ENCODE measurements at places on chromosomes 3 and 15. TPM values are rescaled to one million over a fixed set of nuclear protein-coding genes. Genes with fewer than 3 reads are reported as not detected.

- H3K27ac ChIP-seq: no peak overlapping the region
- no peak overlapping the region for H3K4me3 ChIP-seq
- no peaks in the 10 kb centered on the region for H3K4me1 ChIP-seq
- no peak for DNase-seq
- H3K27me3 ChIP-seq: no peaks in the 10 kb centered on the region
- peaks cover 30% of the 10 kb centered on the region for H3K36me3 ChIP-seq
Measured at GRCh38 chr3:129878355-129878754, 15.2 kb downstream of the TMCC1 start.

LRRC3B gene
- total RNA-seq: not detected

DNA sequence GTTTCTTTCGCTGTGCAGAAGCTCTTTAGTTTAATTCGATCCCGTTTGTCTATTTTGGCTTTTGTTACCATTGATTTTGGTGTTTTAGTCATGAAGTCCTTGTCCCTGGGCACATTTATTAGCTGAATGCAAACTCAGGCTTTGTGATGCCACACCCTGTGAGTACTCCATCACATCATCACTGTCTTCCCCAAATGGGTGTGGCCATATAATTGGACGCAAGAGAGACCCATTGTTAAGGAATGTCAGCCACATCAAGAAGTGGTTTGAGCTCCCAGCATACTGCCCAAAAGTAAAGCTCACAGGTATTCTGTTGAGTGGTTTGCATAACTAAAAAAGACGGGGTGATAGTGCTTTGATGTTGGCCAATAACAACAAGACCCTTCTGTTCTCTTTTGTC, 245.7 kb downstream of the SV2B start:
- no peaks in the 10 kb centered on the region for H3K27me3 ChIP-seq
- no peaks in the 10 kb centered on the region for H3K36me3 ChIP-seq
- no peak overlapping the region for H3K27ac ChIP-seq
- no peak overlapping the region for H3K4me3 ChIP-seq
- no peaks in the 10 kb centered on the region for H3K4me1 ChIP-seq

TMC3 gene
- total RNA-seq: not detected

P2RY12 gene
- total RNA-seq: not detected

CIDEC gene
- not detected for total RNA-seq

- DNase-seq: peak; percentile 44
- peak overlapping the region; percentile 56 for H3K4me3 ChIP-seq
- peaks cover 43% of the 10 kb centered on the region for H3K4me1 ChIP-seq
- H3K36me3 ChIP-seq: no peaks in the 10 kb centered on the region
- H3K27me3 ChIP-seq: no peaks in the 10 kb centered on the region
Measured at GRCh38 chr3:64266065-64266931, 41.0 kb upstream of the PRICKLE2 start.

B3GALNT1 gene
- total RNA-seq: 23.1 TPM

GRCh38 chr3:122957707-122958689, 69.6 kb downstream of the SEMA5B start:
- no peaks in the 10 kb centered on the region for H3K36me3 ChIP-seq
- no peaks in the 10 kb centered on the region for H3K4me1 ChIP-seq
- no peak for DNase-seq
- H3K27me3 ChIP-seq: 0 out of 2 replicates have a peak, but pooled peaks cover 12% of the 10 kb centered on the region

ZNF385D gene
- not detected for total RNA-seq

DNA sequence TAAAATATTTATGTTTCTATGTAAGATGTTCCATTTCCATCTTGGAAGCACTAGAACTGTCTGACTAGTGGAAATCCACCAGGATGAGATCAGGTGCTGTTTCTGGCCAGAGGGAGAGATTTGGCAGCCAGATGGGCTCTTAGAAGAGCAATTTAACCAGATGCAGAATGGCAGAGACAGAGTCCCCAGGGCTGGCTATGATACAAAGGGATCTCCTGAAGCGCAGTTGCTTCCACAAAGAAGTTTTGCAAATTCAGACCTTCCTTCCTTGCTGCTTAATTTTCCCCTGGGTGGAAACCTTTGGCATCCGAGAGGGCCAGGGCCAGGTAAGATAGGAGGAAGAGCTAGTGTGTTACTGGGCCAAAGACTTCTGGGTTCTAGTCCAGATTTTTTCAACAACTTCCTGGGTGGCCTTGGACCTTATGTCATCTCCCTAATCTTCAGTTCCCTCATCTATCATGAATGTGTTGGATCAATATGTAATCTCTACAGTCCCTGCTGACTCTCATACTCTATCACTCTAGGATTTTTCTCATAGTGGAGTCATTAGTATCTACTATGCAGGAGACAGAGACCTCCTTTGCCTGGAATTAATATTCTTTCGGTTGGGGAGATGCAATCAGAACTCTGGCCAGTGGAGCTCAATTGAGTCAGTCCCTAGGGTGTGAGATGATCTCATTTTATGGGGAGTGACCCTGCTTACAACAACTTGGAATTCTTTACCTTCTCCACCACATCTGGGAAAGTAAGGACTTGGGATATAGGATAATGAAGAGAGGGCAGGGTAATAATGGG, 41.1 kb upstream of the NDUFB4 start:
- H3K4me3 ChIP-seq: no peak overlapping the region
- H3K4me1 ChIP-seq: peaks cover 11% of the 10 kb centered on the region
- no peak for DNase-seq
- H3K36me3 ChIP-seq: no peaks in the 10 kb centered on the region
- no peaks in the 10 kb centered on the region for H3K27me3 ChIP-seq

INAFM2 gene
- 101 TPM for total RNA-seq

GRCh38 chr3:144770915-144771351, 799.3 kb downstream of the DIPK2A start:
- no peak overlapping the region for H3K27ac ChIP-seq
- no peaks in the 10 kb centered on the region for H3K27me3 ChIP-seq
- H3K4me1 ChIP-seq: no peaks in the 10 kb centered on the region
- no peak for DNase-seq
- H3K4me3 ChIP-seq: no peak overlapping the region
- H3K36me3 ChIP-seq: no peaks in the 10 kb centered on the region

DNA sequence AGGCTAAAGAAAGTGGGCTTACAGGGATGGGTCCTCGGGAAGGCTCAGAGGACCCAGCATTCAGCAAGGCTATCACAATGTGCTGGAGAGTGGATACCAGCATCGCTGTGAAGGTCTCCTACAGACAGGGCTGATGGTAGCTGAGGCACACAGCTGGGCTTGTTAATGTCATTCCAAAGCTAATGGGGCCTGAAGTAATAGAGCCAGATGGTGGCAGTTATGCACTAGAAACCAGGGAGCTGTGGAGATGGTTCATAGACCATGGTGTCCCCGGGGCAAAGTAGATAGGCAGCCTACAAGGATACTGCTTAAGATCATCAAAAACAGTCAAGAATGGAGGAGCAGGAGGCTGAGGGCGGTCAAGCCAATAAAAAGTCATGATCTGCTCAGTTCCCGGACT, 24.8 kb upstream of the BOC start:
- H3K36me3 ChIP-seq: no peaks in the 10 kb centered on the region
- H3K27ac ChIP-seq: no peak overlapping the region

DNA sequence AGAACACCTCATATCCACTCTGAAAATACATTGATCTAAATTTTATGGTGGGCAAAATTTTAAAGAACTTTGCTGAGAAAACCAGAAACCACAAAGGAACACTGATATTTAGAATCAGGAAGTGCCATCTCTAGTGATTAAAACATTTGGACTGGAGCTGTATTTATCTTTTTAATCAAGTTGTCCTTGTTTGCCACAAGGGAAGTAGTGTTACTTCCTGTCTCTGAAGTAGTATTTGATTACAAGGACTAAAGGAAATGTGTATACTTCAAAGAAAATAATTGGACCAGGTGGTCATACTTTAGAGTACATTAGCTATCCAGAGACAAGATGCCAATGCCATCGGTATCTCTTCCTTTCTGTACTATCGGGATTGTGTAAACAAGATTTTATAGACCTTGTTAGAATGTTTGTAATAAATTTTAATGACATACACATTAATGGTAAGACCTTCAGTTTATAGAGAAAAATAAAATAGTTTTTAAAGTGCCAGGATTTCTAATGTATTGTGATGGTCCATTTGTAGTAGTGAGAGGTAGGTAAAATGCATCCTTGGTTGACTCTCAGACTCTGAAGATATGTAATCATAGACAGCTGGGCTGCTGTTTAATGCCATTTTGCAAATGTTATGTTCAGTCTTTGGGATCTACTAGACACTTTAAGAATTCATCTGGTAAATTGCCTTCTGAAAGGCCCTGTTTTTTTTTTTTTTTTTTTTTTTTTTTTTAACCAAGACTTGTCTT, 131.9 kb downstream of the B3GALNT1 start:
- H3K36me3 ChIP-seq: no peaks in the 10 kb centered on the region
- H3K27ac ChIP-seq: no peak overlapping the region
- no peaks in the 10 kb centered on the region for H3K4me1 ChIP-seq
- no peak overlapping the region for H3K4me3 ChIP-seq
- no peak for DNase-seq

NTRK3 gene
- 0.09 TPM for total RNA-seq

SLC51B gene
- not detected for total RNA-seq

- peak; percentile 87 for DNase-seq
- H3K36me3 ChIP-seq: no peaks in the 10 kb centered on the region
- no peak overlapping the region for H3K4me3 ChIP-seq
- peaks cover 71% of the 10 kb centered on the region for H3K4me1 ChIP-seq
- peak overlapping the region; percentile 55 for H3K27ac ChIP-seq
- no peaks in the 10 kb centered on the region for H3K27me3 ChIP-seq
Measured at GRCh38 chr15:70799667-70800450, 36.5 kb upstream of the UACA start.

DNA sequence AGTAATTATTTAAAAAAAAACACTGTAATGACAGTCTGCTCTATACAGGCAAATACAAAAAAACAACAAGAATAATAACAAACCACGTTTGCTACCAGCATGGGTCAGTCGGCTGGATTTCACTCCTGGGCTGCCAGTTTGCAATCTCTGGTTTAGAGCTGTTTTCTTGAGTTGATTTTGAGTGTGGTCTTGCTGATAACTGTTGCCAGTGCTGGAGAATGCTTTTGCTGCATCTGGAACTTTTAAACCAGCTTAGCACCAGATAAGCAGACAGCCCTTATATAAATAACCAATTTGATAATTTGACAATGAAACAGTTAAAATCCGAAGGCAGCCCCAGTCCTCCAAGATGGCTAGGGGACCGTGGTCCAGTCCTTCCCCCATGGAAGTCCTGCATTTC, 14.0 kb upstream of the CTDSPL start:
- no peaks in the 10 kb centered on the region for H3K27me3 ChIP-seq
- no peaks in the 10 kb centered on the region for H3K36me3 ChIP-seq
- H3K4me1 ChIP-seq: no peaks in the 10 kb centered on the region
- no peak overlapping the region for H3K4me3 ChIP-seq
- no peak for DNase-seq

Data from SJSA1 (cell line).